ENCODE measurements at places on chromosomes 2 and 18. TPM values are rescaled to one million over a fixed set of nuclear protein-coding genes. Genes with fewer than 3 reads are reported as not detected.

DNA sequence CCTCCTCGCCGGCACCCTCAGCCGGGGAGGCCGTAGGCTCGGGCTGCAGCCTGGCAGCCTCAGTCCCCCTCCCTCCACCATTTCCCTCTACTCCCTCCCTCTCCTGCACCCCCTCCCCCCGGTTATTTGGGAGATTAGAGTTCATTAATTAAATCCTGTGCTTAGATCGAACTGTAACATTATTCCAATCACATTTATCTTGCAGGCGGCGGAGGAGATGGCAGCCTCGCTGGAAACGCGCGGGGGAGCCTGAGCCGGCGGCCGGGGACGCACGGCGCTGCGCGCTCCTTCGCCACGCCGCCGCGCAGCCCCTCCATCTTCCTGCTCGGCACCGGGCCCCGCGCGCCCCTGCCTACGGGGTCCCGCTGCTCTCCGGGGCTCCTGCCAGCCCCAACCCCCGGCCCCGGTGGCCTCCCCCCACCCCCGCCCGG, at the start of gene ST8SIA3:
Gene ST8SIA3, plus strand, starts transcription at position 287 of the 431 bp plus-strand sequence. CDS start 290 bp downstream, outside the sequence.
- DNase-seq: no peak

Gene HTR2B
- total RNA-seq: 87.2 TPM

Gene CPLX4
- not detected for total RNA-seq

GRCh38 chr2:120930864-120931263, 195.2 kb downstream of the GLI2 start:
- DNase-seq: no peak

- DNase-seq: no peak
Observed at GRCh38 chr2:36484454-36484853, 113.5 kb downstream of the FEZ2 start.

GRCh38 chr2:116467243-116467642, 1347.2 kb upstream of the DDX18 start:
- no peak for DNase-seq

Gene TTN
- 2.2 TPM for total RNA-seq

DNA sequence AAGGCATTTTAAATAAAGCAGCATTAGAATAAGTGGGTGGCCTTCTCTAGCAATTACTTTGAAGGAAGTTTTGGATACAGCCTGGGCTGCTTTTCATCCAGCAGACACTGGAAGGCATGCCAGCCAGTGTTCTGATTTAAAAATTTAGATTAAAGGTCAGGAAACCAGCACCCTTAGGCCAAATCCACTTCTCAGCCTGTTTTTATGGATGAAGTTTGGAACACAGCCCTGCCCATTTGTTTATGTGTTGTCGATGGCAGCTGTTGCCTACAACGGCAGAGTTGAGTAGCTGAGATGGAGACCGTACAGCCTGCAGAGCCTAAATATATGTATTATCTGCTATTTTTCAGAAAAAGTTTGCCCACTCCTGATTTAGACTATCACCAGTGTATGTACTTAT, 313.6 kb upstream of the ACVR2A start:
- DNase-seq: no peak

DNA sequence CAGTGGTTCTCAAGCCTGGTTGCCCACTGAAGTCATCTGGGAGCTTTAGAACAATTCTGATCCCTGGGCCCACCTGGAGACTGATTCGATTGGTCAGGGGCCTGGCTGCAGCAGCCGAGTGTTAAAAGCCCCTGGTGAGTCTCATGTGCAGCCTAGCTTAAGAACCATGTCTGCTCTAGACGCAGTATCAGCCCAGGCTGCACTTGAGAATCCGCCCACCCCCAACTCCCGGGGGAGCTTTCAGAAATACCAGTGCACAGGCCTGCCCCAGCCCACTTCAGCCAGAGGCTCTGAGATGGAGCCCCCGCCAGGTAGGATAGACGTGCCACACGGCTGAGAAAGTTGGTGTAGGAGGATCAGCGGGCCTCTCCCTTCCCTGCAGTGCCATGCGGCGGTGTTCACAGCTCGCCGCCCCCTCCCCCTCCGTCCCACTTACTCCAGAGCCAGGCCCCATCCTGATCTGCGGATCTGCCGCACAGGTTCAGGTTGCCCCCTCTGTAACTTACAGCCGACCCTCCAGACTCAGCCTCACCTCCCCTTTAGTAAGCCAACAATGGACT, 209.0 kb upstream of the RAB12 start:
- no peak for DNase-seq

DNA sequence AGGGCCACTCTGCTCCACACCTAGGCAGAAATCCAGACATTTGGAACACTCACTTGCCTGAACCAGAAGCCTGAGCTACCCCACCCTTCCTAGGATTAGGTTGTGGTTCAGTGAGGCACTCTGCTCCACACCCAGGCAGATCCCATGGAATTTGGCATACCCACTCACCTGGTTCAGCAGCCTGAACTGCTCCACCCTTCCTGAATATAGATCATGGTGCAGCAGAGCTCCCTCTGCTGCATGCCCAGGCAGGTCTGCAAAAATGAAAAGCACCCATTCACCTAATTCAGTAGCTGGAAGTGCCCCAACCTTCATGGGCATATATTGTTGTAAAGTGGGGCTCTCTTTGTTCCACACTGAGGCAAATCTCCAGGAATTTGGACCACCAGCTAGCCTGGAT, 185.1 kb upstream of the CNTNAP5 start:
- DNase-seq: no peak

DNA sequence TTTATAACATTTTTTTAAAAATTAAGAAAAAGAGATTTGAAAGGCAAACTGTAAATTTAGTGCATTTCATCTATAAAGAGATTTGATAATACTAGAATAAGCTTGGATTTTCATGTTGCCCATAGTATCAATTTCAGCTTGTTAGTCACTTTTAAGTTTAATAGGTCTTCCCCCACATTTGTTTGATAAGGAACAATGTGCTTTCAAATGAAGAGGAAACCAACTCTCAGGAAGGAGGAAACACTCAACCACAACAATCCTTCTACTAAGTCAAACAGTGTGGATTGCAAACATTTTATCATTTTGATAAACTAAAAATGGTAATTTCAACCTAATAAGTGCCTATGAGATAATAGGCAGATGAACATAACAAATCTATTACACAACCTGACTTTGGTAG, 397.1 kb upstream of the CDH20 start:
- no peak for DNase-seq

Gene NCKAP5
- total RNA-seq: 1.0 TPM

DNA sequence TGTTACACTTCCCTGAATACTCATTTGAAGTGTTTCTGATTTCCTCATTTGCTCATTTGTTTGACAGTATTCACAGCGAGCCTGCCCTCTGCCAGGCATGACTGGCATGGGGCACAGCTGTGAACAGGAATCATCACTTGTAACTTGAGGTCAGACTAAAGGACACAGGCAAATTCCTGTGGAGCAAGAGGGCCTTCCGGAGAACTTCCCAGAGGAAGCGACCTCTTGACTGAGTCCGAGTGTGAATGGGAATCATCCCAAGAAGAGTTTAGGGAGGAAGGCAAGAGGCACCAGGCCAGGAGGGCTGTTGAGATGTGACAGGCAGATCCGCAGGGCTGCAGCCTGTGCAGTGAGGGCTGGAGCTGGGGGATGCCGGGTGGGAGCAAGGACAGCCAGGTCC, 45.4 kb downstream of the LIMS1 start:
- DNase-seq: peak; percentile 43

DNA sequence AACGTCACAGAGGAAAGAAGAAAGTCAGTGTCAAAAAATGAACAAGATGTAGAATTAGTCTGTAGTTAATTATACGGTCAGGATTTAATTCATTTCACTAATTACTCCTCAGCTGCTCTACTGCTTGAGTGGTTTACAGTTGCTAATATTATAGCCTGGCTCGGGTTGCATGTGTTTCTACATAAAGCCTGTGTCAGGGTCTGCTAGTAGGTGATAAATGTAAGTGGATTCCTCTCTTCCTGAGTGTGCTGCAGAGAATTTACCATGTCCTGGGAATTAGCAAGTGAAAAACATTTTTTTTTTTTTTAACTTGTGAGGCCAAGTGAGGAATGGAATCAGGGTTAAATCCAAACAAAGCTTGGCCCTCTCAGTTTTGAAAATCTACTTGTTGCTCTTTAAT, 622.6 kb downstream of the EPHA4 start:
- no peak for DNase-seq

GRCh38 chr2:147275943-147276342, 568.9 kb upstream of the ACVR2A start:
- no peak for DNase-seq

DNA sequence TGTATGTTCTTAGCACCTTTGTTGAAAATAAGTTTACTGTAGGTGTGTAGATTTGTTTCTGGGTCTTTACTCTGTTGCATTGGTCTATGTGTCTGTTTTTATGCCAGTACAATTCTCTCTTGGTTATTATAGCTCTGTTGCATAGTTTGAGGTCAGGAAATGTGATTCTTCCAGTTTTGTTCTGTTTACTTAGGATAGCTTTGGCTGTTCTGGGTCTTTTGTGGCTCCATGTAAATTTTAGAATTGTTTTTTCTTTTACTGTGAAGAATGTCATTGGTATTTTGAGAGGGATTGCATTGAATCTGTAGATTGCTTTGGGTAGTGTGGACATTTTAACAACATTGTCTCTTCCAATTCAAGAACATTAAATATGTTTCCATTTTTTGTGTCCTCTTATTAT, 69.1 kb downstream of the ANKRD62 start:
- DNase-seq: no peak

GRCh38 chr2:147683380-147683779, 161.4 kb upstream of the ACVR2A start:
- no peak for DNase-seq

DNA sequence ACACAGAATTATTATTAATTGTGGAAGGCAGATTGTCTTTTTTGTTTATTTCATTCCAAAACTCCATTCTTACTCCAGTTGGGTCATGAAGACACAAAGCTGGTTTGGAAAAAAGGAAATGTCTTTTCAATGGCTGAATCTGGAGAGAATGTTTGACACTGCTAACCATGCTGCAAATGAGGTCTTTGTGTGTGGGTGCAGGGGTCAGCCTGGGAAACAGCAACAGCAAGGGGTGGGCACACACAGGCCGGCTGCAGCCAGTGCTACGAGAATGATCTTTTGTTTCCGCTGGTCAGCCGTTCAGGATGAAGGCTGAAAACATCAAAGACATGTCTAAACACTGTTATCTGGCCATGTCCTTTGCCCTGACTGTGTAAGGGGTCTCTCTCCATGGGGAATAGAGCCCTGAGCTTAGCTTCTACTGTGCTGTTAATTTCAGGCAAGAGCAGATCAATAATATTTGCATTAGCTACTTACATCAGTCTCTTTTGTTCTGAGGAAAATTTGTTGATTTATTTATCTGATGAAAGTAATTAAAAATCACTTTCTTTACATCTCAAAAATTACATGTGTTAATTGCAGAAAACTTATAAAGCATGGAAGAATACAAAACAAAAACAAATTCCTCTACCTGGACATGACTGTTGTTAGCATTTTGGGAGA, 33.3 kb upstream of the E2F6 start:
- no peak for DNase-seq

Gene SERPINB12
- total RNA-seq: not detected

Gene TCF23
- total RNA-seq: 0.35 TPM

GRCh38 chr18:65901522-65901921, 150.7 kb downstream of the CDH7 start:
- no peak for DNase-seq

- no peak for DNase-seq
Observed at GRCh38 chr2:240645801-240646175, 20.5 kb downstream of the GPR35 start.

GRCh38 chr2:64380853-64381527, 73.0 kb upstream of the LGALSL start:
- DNase-seq: no peak

DNA sequence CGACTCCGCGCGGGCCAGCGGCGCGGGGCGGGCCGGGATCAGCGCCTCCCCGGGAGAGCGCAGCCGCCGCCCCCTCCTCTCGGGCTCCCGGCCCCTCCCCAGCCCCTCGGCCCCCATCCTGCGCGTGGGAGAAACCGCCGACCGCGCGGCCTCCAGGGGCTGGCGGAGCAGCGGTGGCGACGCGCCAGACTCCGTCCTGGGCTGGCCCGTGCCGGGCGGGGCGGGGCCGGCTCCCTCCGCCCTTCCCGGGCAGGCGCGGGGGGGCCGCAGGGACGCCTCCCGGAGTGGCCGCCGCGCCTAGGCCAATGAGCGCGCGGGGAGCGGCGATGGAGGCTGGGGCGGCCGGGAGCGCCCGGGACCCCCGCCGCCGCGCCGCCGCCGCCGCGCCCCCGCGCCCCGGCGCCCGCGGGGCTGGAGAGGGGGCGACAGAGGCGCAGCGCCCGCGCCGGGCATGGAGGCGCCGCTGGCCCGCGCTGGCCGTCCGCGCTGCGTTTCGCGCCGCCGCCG, 49.1 kb downstream of the KCNIP3 start:
- DNase-seq: peak; percentile 42

DNA sequence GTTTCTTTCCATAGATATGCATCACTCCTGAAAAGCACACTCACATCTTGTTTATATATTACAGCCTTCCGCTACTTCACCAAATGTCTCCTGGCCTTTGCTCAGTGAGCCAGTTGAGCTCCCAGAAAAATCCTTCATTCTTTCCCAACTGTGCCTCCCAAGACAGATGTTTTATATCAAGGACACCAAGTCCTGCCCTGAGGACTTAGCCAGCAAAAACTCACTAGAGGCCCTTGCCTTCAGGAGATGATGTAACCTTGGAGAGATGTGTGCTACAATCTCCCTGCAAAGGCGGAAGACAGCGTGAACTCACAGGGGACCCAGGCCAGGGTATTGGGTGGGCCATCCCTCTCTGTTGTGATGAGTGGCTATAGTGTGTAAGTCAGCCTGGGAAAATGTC, 86.1 kb upstream of the CTAGE1 start:
- DNase-seq: peak; percentile 19

Gene RAD51AP2
- not detected for total RNA-seq

DNA sequence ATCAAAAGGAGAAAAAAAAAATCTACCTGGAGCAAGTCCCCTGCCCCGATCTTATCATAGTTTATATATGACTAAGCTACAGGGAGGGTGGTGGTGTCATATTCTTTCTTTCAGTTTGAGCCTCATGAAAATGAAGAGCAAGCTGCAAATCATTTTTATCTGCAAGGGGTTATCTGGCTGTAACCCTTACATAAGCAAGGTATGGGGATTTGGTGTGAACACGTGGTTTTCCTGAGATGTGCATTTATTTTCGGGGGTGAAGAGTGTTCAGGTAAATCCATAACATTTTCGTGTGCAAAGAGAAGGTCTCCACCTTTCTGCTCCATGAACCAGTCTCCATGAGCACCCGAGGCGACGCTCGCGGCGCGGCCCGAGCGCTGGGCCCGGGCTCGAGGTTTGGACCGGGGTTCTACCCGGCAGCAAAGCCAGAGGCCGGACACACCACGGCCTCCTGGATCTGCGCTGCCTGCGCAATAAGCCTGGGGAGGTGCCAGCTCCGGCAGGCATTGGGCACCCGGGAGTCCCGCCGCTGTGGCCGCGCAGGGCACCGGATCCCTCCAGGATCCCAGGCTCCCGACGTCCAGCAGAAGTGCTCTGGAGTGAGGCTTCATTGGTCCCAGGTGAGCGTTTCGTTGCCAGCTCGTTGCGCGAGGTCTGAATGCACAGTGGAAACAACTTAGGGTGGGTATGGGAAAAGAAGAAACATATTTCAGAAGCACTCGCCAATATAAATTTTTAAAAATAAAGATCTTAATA, 36.1 kb upstream of the GPD2 start:
- peak; percentile 89 for DNase-seq

- DNase-seq: no peak
Observed at GRCh38 chr2:210844016-210844415, 287.6 kb downstream of the CPS1 start.

GRCh38 chr2:235689427-235689853, 195.6 kb downstream of the AGAP1 start:
- DNase-seq: no peak
